ENCODE measurements at places on chromosomes 11 and 22. TPM values are rescaled to one million over a fixed set of nuclear protein-coding genes. Genes with fewer than 3 reads are reported as not detected.

DNA sequence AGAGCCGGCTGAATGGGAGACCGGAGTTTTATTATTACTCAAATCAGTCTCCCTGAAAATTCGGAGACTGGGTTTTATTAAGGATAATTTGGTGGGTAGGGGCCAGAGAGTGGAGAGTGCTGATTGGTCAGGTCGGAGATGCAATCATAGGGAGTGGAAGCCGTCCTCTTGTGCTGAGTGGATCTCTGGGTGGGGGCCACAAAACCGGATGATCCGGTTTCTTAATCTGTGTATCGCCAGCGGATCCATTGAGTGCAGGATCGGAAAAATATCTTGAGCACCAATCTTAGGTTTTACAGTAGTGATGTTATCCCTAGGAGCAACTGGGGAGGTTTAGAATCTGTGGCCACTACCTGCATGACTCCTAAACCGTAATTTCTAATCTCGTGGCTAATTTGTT is 886 bp upstream of the NIPSNAP1 start:
- no peak for DNase-seq

GRCh38 chr11:12241401-12241800 is 131.0 kb downstream of the MICAL2 start:
- DNase-seq = no peak

GRCh38 chr22:41821471-41822316 is 11.2 kb upstream of the SREBF2 start:
- DNase-seq = no peak

DNA sequence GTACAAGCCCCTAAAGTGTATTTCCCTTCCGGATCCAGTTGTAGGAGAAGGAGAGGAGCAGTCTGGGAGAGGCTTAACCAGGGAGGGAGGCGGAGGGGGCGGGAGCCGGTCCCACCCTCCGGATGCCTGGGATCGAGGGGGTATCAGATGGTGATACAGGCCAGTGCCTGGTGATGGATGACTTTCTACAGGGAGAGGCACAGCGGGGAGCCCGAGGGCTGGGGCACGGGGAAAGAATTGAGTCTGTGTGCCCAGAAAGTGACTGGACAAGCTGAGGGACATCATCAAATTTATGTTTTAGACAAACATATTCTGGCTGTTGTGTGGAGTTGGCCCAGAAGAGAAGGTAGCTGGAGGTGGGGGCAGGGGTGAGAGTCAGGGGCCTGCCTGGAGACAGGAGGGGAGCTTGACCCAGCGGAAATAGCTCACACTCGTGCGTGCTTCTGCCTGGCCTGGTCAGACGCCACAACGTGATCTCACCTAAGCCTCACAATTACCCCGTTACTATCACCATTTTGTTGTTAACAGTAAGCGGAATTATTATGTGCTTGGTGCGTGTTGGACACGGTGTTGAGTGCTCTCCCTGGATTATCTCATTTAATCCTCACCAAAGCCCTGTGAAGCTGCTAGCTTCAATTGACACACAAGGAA is 42.4 kb downstream of the AMPD3 start:
- DNase-seq = no peak

DNA sequence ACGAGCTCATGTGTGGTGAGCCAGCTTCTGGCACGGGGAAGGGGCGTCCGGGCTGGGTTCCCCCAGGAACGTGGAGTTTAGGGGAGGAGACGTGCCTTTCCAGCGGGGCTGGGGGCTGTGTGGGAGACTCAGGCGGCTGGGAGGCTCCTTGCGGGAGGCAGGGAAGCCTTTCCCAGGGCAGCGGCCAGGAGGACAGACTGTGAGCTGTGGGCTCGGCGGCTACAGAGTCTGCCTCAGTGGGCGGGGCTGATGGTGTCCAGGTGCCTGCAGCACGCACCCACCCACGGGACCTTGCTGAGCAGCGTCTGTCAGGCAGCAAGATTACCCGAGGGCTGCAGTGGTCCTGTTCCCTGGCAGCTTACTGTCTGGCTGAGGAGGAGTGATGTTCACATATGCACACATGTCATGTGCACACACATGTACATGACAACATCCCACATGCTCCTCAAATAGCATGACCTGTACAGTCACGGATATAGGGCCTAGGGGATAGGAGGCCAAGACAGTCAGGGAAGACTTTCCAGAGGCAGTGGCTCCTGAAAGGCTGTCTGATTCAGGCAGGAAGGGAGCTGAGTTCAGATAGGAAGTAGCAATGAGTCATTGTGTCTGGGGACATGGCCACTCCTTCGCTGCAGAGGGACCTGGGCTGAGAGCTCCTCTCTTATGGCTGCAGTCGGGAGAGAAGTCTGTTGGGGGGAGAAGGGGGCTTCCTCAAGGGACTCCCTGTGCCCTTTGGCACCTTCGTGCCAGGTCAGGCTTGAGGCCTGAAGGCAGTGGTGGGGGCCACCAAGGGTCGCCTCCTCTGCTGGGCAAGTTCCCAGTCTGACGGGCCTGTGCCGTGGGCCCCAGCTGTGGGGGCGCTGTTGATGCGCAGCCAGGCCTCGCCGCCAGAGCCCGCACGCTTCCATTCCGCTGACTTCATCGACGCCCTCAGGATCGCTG is 23.3 kb upstream of the PPP6R3 start:
- DNase-seq = no peak

GRCh38 chr22:31275018-31275417 is 17.3 kb downstream of the PIK3IP1 start:
- no peak for DNase-seq

DNA sequence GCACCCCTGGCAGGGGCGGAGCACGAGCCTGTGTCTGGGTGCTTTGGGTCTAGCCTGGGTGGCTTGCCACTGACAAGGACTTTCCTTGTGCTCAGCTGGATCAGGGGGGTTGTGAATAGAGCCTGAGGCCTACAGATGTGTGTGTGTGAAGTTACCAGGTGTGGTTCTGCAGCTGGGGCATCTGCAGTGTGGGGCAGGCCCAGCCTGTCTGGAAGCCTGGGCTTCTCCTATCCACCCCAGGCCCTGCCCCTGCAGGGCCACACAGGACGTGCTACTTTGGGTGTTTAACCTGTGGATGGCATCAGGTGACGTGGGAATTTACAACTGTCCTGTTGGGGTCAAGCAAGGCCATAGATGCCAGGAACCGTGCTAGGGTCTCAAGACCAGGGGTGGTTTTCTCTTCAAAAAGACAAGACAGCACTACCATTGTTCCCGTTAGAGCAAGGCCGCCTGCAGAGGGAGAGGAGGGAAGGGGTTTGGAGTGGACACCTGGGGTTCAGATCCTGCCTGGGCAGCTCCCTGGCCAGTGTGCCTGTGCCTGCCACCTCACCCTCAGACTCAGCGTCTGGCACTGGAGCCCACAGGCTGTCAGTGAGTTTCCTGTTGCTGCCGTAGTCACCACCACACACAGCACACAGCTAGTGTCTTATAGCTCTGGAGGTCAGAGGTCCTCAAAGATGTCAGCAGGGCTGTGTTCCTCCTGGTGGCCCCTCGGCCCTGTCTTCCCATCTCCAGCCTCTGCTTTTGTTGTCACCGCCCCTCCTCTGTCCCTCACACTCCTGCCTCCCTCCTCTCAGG is 31.6 kb downstream of the CTTN start:
- no peak for DNase-seq

The OR52N4 gene
- total RNA-seq = 1.7 TPM

The CRYBB3 gene
- total RNA-seq = 0.72 TPM

DNA sequence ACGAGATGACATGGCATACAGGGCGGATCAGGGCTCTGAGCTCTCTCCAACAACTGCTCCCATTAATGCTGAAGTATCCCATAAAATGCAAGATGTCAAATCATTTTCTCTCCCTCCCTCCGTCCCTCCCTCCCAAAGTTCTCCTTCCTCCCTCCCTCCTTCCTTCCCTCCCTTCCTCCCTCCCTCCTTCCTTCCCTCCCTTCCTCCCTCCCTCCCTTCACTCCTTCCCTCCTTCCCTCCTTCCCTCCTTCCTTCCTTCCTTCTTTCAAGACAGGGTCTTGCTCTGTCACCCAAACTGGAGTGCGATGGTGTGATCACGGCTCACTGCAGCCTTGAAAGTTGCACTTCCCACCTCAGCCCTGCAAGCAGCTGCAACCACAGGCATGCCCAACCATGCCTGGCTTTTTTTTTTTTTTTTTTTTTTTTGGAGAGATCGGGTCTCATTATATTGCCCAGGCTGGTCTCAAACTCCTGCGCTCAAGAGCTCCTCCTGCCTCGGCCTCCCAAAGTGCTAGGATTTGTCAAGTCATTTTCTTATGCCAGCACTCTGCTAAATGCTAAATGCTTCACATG is 38.2 kb downstream of the TXN2 start:
- no peak for DNase-seq

- DNase-seq = no peak
These were observed 21.1 kb downstream of the C11orf87 start for GRCh38 chr11:109443052-109443451.

- peak; percentile 69 for DNase-seq
These were observed 15.2 kb upstream of the SORL1-AS1 start for GRCh38 chr11:121467965-121468364.

DNA sequence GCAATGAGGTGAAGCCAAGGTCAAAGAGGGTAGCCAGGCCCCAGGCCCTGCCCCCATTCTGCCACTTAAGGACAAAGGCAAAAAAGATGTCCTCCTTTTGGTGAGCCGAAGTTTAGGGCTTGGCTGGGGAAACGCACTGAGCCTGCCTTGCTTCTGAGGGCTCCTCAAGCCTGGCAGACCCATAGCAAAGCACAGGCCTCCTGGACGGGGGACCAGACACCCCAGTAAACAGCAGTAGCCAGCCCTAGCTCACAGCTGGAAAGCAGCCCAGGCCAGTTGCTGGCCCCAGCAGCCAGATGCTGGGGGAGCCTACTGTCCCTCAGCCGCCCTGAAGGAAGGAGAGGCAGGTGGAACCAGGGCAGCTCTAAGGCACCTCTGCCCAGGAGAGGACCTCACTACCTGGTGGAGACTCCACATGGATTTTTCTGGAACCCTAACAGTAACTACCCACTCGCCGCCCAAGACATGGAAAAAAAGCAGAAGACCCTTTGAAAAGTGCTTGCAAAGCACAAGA is 3.8 kb upstream of the PYGM start:
- peak; percentile 57 for DNase-seq

- DNase-seq = peak; percentile 8
These were observed 810.0 kb downstream of the BRD1 start for GRCh38 chr22:49017482-49018329.

- no peak for DNase-seq
These were observed 11.5 kb upstream of the BDNF start for GRCh38 chr11:27711725-27712124.

The OR4S1 gene
- not detected for total RNA-seq

The KDM4D gene
- 1.3 TPM for total RNA-seq

DNA sequence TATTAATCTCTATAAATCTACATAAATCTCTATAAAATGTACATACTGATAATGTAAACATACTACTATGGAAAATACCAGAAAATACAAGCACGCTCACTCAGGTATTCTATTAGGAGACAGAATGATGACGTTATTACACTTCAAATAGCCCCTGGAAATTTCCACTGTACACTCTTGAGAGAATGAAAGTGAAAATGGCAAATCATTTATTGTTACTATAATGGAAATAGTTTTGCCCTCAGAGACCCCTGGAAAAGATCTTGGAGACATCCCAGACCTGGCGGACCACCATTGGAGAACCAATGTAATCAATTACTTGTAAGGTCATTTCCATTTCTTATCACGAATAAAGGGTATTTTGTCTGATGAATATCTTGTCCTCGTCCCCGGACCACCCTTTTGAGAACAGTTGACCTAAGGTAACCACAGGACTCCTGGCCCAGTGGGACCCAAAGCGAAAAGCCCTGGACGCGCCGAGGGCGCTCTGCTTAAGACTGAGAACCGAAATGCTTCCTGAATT is 509 bp upstream of the PRRG4 start:
- DNase-seq = no peak

DNA sequence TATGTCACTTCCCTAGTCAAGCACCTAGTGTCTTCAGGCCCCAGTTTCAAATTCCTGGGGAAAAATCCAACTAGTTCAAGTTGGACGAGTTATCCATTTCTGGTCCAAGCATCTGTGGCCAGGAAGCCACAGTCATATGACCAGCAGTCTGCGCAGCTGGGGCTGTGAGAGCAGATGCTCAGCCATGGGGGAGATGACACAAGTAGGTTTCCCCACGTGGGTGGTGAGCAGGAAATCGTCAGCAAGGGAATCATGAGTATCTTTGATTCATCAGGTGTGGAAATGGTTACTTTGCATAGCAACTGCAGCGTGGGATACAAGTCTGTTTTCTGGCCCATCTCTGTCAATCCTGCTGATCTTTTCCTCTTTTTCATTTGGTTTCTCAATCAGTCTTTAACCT is 185.3 kb downstream of the C11orf91 start:
- no peak for DNase-seq

DNA sequence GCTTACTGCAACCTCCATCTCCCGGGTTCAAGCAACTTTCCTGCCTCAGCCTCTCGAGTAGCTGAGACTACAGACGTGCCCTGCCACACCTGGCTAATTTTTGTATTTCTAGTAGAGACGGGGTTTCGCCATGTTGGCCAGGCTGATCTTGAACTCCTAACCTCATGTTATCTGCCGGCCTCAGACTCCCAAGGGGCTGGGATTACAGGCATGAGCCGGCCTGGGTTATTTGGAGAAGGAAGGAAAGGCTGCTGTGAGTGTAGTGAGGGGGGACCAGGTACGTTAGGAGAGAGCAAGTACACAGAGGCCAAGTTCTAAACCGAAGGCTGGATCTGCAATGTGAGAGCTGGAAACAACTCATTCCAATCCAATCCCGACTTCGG is 453 bp downstream of the BATF2 start:
- DNase-seq = no peak

GRCh38 chr11:3037945-3038271 is 19.3 kb downstream of the CARS1 start:
- DNase-seq = no peak

The ZNRF3 gene
- total RNA-seq = 1.1 TPM

DNA sequence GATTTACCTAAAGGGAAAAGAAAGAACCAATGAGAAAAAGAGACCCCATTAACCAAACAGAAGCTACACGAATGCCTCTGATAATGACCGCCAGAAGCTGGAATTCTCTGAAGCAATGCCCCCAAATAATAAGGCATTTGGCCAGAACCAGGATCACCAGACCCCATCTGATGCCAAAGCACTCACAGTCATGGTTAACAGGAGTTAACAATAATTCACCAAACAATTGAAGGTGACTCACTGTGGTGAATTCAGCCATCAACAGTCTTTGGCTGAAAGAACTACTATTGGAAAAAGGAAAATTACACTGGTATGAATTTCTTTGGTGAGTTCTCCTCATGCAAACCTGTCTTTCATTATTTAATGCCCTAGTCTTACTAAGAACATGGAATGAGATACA is 21.9 kb upstream of the NFRKB start:
- DNase-seq = no peak

The PIWIL4 gene
- total RNA-seq = 1.1 TPM

The DGCR6 gene
- total RNA-seq = 2.9 TPM

The USP2 gene
- 0.83 TPM for total RNA-seq

- no peak for DNase-seq
These were observed 994 bp downstream of the TAGLN start for GRCh38 chr11:117199916-117200812.

GRCh38 chr22:30488121-30488520 is 16.3 kb upstream of the SEC14L3 start:
- DNase-seq = no peak

The CD3D gene
- 424 TPM for total RNA-seq

- no peak for DNase-seq
These were observed 118.5 kb downstream of the ELP4 start for GRCh38 chr11:31628111-31628510.
